ENCODE measurements at places on chromosomes 2 and 18.

DNA sequence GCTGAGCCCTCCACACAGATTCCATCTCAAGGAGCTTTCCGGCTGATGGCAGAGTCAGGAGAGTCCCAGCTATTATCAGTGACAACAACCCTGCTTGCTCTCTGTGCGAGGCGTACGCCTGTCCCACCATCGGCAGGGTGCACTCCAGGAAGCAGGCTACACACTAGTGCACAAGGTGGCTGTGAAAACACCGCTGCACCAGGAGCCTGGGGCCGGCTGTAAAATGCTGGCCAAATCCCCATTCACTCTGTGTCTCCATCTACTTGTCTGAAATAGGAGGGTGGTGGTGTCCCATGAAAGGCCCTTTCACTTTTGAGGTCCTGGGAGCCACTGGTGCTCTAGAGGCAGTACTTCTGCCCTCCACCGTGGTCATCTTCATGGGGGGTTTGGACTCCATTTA lies 183.2 kb upstream of the SMAD2 start:
- no peak for DNase-seq

DNA sequence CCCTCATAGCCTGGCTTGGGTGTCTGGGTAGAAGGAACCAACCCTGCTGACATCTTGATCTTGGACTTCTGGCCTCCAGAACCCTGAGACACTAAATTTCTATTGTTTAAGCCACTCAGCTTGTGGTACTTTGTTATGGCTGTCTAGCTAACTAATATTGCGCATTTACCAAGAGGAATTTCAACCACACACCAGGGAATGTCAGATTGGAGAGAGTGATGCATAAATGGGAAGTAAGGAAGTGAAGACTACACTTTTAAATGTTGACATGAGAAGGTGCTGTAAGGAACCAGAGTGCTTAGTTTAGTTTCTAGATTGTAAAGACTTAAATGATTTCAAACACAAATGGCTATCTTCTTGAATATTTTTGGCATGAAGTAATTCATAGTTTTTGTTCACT lies 98.9 kb upstream of the ITGB6 start:
- DNase-seq = no peak

DNA sequence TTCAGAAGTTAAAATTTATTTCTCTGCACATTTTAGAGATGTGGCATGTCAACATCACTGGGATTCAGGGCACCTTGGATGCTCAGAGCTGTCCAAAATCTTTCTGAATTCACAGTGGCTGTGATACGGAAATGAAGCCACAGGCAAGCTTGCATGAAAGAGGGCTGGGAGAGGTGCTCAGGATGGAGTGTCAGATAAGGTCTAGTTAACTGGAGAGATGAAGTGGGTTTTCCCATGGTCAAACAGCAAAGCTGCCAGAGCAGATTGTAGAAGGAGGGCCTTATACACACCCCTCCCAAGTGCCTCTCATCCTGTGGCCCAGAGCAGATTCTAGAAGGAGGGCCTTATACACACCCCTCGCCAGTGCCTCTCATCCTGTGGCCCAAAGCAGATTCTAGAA lies 286.8 kb upstream of the PXDN start:
- no peak for DNase-seq

GRCh38 chr18:595068-595467 lies 1.7 kb upstream of the CLUL1 start:
- DNase-seq = no peak

GRCh38 chr2:151974988-151975387 lies 123.9 kb downstream of the CACNB4 start:
- DNase-seq = no peak

- no peak for DNase-seq
Measured at GRCh38 chr2:27830656-27831055, 59.1 kb downstream of the MRPL33 start.

All from activated T-cell treated with anti-CD3 and anti-CD28 coated beads, Interleukin-2, amount 50 U/mL, for 1 hour (primary cell).